ENCODE measurements at places on chromosomes 13 and 19.

GRCh38 chr19:40223135-40223822 is 3.2 kb downstream of the CCNP start:
- DNase-seq = no peak

- peak; percentile 17 for DNase-seq
Observed at GRCh38 chr13:42478531-42479156, 95.3 kb upstream of the TNFSF11 start.

DNA sequence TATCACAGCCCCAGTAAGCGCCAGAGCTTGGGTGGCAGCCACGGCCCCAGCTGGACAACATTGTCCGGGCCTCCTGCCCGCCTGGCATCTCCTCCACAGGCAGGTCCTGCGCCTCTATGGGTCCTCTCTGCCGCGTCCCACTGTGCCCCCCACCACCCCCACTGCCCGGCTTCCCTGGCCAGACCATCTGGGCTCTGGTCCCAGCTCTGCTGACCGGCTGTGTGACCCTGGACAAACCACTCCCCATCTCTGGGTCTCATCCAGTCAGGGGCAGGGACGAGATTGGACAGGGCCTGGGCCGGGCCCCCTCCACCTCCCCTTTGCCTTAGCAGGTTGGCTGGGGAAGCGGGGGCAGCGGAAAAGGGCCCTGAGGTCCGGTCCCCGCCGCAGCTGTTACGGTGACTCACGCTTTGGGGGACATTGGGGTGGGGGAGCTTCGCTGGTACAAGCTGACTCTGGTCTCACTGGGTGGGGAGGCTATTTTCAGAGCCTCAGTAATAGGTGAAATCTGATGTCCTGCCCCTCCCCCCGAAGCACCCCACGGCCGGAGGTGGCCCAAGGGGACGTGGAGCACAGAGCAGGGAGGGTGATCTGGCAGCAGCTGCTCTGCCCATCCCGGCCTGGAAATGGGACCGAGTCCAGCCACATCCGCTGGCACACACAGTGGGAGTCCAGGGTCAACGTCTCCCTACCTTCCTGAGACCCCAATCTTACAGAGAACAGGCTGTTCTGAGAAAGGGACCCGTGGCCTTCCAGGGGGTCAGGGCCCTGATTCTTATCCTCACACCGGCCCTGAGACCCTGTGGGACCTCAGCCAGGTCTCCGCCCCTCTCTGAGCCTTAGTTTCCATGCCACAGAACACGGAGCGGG is 9.1 kb downstream of the NFIC start:
- no peak for DNase-seq

- no peak for DNase-seq
Observed at GRCh38 chr19:23776507-23777205, 18.0 kb upstream of the ZNF681 start.

DNA sequence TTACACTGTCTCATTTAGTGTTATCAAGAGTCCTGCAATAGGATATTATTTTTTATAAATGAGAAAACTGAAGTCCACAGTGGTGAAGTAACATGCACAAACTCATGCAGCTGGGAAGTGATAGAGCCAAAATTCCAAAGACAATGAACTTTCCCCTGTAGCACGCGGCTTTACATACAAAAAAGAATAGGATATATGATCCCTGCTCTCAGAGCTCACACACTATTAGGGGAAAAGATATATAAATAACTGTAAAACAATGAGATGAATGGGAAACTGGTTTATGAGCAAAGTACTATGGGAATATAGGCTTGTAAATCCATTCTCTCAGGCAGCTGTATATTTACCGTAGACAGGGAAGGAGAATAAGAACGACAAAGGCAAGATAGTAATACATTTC is 39.7 kb downstream of the THSD1 start:
- DNase-seq = no peak

- DNase-seq = no peak
Observed at GRCh38 chr13:36917311-36917710, 2.7 kb downstream of the SMAD9 start.

Measured in kidney capillary endothelial cell (primary cell).